Stimulated activated CD4-positive, alpha-beta T cell treated with anti-CD3 and anti-CD28 coated beads, Interleukin-4, amount 100 ng/mL, for 24 hours (primary cell): ENCODE measurements at places on chromosomes 3 and 15.
A peak's percentile ranks its signal among the peaks of the same experiment; 100 is the strongest.

DNA sequence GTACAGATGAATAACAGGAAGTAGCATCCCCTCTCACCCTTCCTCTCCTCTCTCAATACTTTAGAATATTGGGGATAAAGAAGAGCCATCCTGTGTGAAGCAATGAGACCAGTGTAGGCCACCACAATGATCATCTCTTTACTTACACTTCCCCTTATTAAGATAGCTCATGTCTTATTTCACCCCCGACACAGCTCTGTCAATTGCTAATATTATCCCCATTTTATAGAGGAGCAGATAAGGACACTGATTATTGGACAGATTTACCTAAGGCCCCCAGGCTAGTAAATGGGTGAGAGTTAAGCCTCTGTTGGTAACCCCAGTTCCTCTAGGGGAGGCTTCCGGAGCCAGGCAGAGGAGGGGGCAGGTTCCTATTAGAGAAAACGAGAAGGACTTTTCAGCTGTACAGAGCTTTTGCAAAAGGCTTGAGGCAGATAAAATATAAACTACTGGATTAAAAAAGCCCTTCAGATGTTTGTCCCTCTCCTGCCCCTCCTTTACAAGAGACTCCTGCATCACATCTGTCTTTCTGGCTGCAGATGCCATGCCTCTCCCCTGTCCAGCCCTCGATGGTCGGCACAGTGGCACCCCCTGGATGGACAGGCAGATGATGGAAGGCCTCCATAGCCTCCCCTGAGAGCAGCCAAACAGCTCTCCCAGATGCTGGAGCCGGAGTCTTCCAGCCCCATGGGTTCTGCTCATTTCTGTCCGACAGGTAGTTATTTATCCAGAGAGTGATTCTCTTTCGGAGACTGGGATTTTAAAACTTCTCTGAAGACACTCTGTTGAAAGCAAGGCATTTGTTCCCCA, 49.4 kb upstream of the LCTL start:
- no peak for DNase-seq

- peak; percentile 92 for DNase-seq
These were observed 7.9 kb upstream of the CYP11A1 start for GRCh38 chr15:74375303-74375693.

DNA sequence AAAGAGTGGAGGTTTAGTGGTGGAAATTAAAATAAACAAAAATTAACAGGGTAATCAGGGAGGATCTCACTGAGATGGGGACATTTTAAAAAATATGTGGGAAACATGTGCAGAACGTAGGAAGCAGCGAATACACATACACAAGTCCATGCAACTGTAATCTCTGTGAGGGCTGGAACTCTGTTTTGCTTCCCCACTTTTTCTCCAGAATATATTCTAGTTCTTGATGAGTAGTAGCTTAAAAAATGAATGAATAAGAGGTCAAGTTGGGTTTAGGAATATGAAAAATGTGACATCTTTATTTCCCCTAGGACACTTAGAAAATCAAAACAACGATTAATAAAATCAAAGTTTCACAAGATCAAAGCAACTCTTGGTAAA, 312.2 kb upstream of the ZNF717 start:
- DNase-seq = no peak

DNA sequence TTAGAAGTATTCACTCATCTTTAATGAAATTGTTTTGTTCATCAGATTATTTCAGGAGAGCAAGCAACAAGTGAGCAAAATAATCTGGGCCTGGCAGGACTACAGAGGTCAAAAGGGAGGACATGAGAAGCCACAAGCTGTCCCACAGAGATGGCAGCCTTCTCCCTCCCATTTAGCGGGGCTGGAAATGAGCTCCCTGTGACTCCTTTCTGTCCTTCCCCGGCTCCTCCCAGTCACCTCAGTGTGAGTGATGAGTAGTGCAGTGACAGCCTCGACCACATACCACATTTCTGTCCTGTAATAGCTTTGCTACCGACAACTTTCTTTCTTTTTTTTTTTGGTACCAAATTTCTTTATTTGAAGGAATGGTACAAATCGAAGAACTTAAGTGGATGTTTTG, 38.0 kb downstream of the RAB7A start:
- peak; percentile 38 for DNase-seq

DNA sequence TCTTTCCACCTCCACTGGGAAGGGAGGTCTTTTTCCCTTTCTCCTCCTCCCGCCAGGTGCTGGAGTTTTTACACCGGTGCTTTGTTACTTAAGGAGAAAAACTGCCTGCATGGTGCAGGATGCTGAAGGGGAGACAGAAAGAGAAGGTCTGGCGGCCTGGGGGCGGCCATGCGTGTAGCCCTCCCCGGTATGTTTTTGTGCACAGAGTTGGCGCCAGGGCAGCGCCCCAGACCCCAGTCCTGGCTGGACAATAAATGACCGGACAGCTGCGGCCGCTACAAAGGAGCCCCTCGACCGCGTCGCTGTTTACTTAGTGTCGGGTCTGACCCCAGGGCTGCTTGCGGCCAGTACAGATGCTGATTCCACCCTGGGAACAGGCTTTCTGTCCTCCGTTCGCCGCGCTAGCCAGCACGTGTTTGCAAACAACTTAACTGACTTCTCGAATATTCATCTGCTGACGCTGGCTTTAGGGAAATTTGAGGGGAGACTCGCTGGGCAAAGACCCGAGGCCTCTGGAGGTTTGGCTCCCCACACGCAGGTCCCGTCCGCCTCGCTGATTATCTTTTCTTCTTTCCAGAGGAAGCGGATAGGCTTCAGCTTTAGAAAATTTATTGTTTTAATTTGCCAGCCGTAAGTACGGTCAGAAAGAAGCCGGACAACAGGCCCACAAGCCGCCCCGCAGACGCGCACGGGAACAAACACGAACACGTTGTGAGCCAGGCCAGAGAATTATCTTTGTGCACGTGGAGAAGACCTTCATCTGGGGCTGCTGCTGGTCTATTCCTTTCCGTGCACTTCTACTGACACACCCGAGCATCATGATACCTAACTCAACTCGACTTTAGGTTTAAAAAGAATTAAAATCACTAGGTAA, 46.9 kb downstream of the ZIC4 start:
- DNase-seq = no peak

DNA sequence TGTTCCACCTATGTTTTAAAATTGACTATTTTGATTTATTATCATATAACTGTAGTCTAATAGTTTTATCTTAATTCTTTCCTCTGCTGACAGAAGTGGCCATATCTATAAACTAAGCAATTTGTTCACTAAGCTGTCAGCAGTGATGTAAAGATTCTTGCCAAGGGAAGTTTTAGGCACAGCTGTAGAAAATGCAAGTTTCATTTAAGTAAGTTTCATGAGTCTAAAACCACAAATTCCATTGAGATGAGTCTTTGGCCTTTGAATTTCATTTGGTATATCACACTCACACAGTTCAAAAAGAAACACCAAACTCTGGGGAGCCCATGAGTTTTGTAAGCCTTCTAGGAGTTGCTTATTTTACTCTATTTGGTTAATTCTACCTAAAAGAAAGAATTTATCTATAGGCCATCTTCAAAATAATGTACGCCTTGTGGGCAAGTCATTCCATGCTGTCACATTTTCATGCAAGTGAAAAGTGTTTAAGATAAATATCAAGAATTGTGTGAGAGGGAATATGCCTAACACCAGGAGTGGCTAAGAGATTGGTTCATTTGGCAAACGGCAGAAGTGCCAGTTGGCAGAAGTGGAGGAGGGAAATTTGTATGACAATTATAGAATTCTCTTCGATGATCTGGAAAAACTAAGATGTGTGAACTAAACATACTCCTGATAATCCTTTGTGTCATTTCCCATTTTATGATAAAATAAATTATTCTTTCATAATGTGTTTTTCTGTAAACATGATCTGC, 292.9 kb downstream of the ZIC4 start:
- no peak for DNase-seq

DNA sequence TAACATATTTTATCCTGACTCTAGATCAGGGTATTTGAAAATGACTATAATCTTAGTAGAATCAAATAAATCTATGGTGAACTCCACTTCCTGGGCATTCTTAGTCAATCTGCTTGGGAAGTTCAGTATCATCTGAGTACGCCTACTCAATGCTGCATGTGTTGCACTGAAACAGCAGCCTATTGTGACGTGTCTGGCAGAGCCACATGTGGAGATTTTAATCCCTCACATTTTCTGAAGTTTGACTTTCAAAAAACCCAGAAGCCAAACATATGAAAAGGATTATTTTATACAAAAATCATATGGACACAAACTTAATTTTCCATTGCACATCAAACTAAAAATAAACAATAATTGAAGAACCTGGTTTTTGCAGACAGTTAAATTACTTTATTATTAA, 798.3 kb downstream of the ROBO1 start:
- no peak for DNase-seq

DNA sequence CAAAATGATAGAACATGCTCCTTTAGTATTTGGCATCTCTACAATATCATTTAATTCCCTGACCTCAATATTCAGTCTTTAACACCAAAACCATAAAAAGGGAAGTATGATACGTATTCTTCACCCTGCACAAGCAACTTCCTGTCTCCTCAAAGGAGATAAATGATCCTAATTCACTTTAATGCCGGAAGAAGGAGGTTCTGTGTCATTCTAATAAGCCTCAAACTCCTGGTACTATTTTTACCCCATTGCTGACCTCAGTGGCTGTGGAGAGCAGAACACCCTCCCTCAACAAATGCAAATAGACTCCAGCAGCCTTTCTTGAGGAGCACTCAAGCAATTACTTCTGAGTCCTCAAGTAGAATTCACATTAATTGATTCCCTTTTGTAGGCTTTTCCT, 173.3 kb downstream of the TMEM108 start:
- DNase-seq = no peak

DNA sequence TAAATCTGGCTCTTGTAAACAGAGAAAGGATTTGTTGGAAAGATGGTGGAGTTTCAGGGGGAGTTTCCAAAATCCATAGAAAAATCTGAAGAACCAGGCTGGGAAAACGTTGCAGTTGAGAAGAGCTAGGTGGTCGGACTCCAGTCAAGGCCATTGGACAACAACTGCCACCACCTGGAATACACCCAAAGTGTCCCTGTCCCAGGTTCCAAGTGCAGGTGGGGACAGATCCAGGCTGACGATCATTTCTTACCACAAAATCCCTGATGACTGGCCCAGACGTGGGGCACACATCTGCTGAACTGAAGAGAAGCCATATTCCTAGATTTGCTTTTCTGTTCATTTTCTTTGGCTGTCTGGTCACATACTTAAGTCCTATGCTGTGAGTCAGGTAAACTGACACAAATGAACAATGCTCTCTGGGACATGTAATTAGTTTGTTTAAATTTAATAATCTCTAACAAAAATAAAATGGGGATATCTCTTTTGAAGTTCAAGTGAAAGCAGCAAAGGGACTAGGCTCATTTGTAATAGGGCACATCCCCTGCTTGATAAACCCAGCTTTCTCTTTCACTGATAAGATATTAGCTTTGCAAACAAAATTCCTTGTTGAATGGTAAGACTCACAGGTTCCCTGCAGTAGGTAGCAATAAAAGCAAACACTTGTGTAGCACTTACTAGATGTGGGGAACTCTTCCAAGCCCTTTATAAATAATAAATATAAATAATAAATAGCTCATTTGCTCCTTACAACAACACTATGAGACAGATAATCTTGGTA, 88.5 kb downstream of the MYLK start:
- no peak for DNase-seq

DNA sequence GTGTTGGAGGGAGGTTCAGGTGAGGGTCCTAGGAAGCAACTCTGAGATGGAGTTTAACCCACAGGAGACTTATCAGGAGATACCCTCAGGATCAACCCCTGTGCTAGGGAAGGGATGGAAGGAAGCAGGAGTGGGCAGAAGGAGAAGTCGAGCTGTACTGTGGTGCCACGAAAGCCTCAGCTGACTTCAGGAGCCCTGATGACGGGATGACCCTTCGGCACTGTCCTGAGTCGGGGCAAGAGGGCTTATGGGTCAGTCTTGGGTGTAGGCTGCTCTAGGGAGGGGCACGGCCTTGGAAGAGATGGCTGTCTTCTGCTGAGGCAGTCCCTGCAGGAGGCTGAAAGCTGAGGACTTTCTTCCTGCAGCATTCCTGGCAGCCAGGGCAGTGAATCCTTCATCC, 7.7 kb downstream of the CLEC3B start:
- no peak for DNase-seq

DNA sequence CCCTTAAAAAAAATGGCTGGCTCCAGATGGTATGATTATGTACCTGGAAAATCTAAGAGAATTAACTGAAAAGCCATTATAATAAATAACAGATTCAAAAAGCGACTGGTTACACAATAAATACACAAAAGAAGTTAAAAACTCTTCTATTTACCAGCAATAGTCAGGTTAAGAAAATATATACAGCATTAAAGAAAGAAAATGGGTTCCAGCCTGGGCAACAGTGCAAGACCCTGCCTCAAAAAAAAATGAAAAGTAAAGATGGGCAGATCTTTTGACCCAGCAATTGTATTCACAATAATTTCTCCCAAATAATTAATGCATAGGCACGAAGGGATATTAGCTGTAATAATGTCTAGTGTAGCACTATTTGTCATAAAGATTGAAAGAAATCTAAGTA, 8.7 kb downstream of the TBC1D5 start:
- DNase-seq = no peak

- DNase-seq = no peak
These were observed 76.3 kb downstream of the DTWD1 start for GRCh38 chr15:49697121-49697520.

GRCh38 chr3:125440559-125440955, 65.4 kb upstream of the ZNF148 start:
- no peak for DNase-seq

DNA sequence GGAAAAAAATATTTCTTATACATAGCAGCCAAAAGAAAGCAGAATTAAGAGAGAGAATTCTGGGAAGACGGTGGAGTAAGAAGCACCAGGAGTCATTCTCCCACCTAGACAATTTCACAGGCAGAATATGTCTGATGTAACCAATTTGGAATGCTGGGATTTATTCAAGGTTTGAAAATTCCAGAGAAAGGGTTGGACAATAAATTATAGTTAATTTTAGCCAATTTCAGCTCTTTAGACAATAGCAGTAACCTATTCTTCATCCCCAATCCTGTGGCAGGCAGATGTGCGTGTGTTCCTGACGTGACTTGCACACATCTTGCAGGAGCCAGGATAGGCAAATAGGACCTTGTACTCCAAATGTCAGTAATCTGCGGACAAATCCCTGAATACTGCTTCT, 541.0 kb upstream of the NAALADL2 start:
- no peak for DNase-seq

- no peak for DNase-seq
These were observed 7.2 kb upstream of the DYNC1LI1 start for GRCh38 chr3:32577581-32578556.

- no peak for DNase-seq
These were observed 374.1 kb downstream of the EFHB start for GRCh38 chr3:19559724-19560442.

- DNase-seq = no peak
These were observed 9.6 kb downstream of the LSM3 start for GRCh38 chr3:14188041-14188754.

- no peak for DNase-seq
These were observed 137.8 kb downstream of the ALCAM start for GRCh38 chr3:105504440-105504951.

DNA sequence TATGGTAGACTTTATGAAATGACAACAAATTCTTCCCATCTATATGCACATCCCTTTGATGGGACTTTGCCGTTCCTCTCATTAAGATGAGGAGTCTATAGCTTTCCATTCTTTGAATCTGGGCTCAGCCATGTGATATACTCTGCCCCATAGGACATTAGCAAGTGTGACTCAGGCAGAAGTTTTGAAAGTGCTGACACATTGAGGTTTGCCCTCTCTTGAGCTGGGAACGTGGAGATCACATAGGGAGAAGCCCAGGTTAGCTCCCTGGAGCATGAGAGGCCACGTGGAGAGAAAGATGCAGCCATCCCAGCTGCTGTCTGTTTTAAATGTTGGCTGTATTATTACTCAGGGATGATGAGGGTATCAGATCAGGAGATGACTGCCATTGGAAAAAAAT, 67.7 kb upstream of the OXTR start:
- no peak for DNase-seq
